ENCODE measurements at places on chromosomes 2 and 18.
A peak's percentile ranks its signal among the peaks of the same experiment; 100 is the strongest.

DNA sequence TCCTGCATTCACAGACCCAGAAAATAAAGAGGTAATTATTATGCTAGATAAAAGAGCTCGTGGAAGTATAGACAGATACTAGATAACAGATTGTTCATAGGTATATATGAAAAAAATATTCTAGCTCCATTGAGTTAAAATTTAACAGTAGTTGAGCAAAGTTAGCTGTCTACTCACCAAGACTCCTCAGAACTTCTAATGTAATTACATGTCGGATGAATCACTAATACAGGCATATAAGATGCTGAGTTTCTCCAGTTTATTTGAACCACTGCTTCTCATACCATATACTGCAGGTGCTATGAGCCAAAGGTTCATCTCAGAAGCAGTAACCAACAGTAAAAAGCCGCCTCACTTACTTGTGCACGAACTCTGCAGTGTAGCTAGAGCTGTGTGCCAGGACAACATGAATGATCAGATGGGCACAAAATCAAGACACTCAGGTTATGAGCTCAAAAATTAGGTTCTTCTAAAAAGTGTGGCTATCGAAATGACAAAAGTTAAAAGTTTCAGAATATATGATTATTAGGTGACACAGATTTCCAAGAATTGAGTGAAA lies 373.4 kb downstream of the NCKAP5 start:
- no peak for DNase-seq

DNA sequence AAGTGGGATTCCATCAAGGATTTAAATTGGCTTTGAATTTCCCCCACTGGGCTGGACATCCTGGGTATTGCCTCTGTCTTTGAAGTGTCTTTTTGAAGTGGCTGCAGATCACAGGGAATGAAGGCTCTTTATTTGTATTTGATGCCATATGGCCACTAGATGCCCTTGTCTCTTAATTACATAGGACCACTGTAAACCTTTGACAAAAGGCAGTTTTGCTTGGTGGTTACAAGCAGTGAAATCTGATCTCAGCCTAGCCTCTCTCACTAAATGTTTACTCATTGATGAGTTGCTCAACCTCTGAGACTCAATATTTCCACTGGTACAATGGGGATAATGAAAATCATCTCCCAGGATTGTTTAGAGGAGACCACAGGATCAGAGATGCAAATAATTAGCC lies 102.2 kb downstream of the INSIG2 start:
- DNase-seq, result no peak

- DNase-seq, result no peak
Observed at GRCh38 chr18:62883937-62884735, 168.8 kb downstream of the PHLPP1 start.

GRCh38 chr18:45046228-45046627 lies 365.5 kb downstream of the SETBP1 start:
- DNase-seq, result peak; percentile 5

DNA sequence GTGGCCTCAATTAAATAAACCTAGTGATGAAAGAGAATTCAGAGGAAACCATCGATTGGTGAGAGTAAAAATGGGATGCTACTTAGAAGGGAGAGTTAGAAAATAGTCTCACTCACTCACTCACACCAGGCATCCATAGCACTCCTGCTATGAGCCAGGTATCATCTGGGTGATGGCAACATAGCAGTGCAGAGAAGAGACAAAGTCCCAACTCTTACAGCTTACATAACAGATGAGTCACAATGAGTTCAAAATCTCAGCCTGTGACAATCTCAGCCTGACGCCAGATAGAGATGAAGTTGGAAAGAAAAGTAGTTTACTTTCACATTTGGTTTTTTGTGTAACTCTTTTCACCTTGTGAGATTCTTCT lies 55.4 kb upstream of the THOC1 start:
- DNase-seq, result no peak

DNA sequence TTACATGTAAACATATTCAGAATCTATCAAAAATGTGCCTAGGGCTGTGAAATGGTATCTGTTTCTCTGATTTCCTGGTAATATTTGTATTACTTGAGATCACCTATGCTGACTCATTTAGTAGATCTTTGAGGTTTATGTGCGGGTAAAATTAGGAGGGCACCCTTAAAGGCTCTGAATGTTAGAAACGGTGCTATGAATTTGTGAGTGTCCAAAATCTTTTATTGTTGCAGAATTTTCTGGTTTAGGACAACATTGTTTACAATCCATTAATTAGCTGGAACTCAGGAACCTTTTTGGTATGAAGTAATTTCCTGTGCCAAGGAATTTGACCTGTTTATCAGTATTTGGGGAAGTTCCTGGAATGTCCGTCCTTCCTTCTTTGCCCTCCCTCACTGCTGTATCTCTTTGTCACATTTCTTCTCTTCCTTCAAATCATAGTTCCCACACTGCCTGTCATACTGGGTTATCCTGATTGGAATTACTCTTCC lies 130.5 kb downstream of the TANC1 start:
- no peak for DNase-seq
